ENCODE measurements at places on chromosomes 12 and 14. TPM values are rescaled to one million over a fixed set of nuclear protein-coding genes. Genes with fewer than 3 reads are reported as not detected.

DNA sequence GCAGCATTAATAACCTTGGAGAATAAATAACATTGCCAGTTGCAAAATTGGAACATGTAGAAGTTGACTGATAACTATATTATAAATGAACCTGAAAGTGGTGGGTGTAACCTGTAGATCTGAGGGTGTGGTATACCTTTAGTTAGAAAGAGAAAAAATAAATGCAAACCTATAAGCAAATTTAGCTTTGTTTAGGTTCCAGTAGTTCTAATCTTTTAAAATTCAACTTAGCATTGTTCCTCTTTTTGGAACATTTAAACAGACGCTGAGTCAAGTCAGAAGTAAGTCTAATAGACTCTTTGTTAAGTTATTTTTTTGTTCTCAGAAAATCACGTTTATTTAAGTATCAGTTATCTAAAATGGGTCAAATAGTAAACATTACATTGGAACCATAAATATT, 120.0 kb downstream of the DNAI7 start:
- no peak for DNase-seq

The PTPRR gene
- polyA plus RNA-seq = 0.65 TPM

DNA sequence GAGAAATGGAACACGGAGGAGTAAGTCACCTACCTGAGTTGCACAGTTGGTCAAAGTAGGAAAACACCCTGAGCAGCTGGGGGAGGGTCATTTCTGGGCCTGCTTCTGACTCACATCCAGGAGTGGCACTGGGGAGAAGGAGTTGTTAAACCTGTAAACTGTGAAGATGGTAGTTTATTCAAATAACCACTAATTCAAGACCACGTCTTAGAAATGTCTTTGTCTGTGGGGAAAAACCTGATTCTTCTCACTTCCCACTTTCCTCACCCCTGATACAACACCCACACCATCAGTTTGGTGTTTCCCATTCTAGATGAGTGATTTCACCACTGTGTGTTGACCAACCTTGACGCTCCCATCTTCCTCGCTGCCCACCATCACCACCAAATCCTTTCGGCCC, 207.1 kb downstream of the ANO4 start:
- DNase-seq = no peak

GRCh38 chr12:5456906-5457305, 25.0 kb downstream of the NTF3 start:
- no peak for DNase-seq

DNA sequence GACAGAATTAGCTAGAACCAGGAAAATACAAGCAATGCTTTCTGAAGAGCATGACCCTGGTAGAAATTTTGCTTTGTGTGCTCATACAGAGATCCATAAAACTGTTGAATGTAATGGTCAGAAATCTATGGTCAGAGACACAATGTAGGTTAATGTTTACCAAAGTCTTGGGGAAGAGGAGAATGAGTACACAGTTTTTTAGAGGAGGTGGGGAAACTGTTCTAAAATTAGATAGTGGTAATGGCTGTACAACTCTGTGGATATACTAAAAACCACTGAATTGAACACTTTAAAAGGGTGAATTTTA, 109.5 kb upstream of the ARHGAP5 start:
- no peak for DNase-seq

DNA sequence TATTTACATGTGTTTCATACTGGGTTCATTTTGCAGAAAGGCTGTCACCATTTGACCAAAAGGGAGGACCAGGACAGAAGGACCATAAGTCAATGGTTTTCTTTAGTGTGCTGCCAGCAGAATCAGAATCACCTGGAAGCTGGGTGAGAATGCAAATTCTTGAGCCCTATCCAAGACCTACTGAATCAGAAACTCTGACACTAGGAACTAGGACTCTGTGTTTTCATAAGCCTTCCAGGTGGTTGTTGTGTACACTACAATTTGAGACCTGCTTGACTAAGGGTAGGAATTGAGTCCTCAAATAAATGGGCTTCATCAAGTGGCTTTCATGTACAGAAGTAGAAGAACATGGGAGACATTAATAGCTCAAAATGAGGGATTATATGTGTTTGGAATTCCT, 32.2 kb downstream of the PDE6H start:
- DNase-seq = no peak

The BDKRB1 gene
- polyA plus RNA-seq = 0.31 TPM

DNA sequence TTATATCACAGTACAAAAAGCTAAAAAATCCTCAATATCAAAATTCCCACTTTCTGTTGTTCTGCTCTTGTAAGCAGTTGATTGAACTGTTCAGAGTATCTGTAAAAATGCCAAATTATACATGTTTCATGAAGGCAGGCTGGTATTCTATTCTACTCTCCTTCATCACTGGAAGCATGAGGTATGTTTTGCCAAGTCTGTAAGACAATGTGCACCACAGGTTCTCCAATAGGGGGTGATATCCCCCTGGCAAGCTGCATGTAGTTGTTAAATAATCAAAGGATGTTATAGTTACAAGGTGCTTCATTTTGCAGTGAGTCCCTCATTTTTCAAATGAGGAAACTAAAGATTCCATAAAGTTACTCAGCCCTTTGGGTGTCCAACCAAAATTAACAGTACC, 15.1 kb upstream of the NEK9 start:
- DNase-seq = no peak

DNA sequence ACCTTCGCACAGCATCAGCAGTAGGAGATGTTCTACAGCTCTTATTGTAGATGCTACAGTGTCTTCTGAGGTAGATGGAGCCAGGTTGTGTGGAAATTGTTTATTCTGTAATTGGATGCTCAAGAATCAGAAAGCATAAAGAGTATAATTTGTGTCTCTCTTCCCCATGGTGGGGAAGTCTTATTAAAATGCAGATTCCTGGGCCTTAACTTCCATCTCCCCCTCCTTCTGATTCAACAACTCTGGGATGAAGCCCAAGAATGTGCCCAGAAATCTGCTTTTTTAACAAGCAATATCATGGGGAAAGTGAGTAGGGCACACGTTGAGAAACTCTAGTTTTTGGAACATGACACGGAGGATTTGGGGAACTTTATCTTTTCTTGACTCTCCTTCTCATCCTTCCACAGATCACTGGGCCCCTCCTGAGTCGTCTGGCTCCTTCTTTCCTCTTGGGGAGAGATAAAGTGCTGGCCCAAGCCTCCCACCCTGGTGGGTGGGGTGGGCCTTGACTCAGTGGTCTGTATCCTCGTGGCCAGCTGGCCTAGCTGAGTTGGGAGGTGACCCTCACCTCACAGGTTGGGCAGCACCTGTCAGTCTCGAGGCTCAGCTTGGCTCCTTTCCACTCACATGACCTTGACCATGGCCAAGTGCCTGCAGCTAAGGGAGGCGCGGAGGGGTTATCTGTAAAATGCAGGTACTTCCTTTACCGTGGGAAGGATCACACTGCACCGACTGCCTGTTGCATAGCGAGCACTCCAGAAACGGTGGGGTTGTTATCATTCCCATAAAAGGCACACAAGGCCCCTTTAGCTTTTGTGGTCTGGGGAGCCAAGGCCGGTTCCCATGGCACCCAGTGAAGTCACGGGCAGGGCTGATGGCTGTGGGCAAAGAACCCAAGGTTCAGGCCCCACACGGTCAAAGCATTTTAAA, 141.9 kb downstream of the CHST11 start:
- no peak for DNase-seq

- no peak for DNase-seq
Measured at GRCh38 chr12:11685316-11685715, 35.8 kb downstream of the ETV6 start.

DNA sequence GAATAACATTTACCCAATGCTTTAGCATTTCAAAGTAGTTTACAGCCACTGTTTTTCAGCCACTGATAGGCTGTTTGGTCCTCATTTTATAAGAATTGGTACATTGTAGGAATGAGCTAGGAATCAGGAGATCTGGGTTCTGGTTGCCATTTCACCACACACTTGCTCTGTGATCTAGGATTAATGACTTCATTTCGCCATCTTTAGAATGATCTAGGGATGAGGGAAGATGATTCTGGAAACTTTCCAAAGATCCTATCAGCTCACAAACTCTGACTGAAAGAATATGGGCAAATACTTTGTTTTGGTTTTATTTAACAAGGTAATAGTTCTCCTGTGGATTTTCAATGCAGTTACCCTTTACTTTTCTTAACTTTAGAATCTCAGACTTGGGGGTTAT, 155.0 kb downstream of the GCH1 start:
- DNase-seq = no peak

GRCh38 chr12:122491991-122492390, 8.7 kb downstream of the ZCCHC8 start:
- DNase-seq = no peak

GRCh38 chr14:89418976-89419375, 1.9 kb upstream of the FOXN3 start:
- DNase-seq = no peak

GRCh38 chr12:121537814-121538698, 42.8 kb downstream of the KDM2B start:
- no peak for DNase-seq

DNA sequence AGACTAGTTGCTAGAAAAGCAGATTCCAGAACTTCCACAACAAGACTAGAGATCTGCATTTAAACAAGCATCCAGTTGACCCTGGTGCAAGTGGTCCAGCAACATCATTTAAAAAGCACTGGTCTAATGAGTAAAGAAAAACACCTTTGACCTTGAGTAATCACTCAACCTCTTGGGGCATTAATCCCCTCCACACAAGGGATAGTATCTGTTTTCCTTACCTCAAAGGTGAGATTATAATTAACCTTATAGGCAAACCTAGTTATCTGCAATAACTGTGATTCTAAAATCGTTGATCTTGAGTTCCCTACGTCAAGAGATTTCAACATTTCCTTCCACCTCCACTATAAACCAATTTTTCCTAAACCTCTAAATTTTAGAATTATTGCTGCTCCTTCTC, 1.1 kb downstream of the KDM5A start:
- no peak for DNase-seq

DNA sequence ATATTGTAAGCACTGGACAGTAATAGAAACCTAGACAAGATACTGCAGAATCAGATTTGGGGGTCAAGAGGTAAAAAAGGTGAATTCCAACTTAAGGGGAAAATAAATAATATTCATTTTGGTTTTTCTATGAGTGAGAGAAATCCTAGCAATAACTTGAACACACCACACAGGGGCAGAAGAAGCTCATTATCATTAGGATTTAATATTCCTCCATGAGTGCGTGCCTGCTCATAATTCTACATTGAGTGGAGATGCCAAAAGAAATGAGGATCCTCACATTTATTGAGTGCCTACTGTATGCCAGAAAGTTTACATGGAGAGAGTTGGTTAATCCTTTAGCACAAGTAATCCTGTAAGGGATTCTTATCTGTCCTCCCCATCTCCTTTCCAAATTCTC, 40.5 kb upstream of the C14orf132 start:
- no peak for DNase-seq

GRCh38 chr12:127810041-127810440, 456.9 kb upstream of the TMEM132C start:
- no peak for DNase-seq

GRCh38 chr12:63916561-63917476, 72.3 kb downstream of the SRGAP1 start:
- no peak for DNase-seq

GRCh38 chr12:90245391-90245790, 536.8 kb upstream of the ATP2B1 start:
- no peak for DNase-seq

The POP5 gene
- 43.1 TPM for polyA plus RNA-seq

- DNase-seq = no peak
Measured at GRCh38 chr14:95683793-95684192, 2.4 kb upstream of the TCL1B start.

GRCh38 chr12:97680751-97681150, 218.1 kb downstream of the RMST start:
- no peak for DNase-seq

DNA sequence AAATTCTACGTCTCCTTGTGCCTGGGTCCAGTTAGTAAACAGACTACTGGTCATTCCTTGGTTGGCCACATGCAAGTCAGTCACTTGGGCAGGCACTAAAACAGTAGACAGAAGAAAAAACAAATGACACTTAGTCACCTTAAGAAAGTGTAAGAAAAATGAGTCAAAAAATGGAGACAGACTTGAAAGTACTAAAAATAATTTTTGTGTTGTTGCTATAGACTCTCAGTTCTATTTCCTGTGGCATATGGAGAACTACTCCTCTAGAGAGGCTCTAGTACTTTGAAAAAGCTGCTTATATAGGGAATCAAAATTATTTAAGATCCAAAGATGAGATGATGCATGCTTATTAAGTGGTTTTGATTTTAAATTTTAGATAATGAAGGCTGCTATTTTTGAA, 56.0 kb downstream of the PTPRB start:
- no peak for DNase-seq

- no peak for DNase-seq
Measured at GRCh38 chr12:1650260-1650977, 21.4 kb downstream of the WNT5B start.

DNA sequence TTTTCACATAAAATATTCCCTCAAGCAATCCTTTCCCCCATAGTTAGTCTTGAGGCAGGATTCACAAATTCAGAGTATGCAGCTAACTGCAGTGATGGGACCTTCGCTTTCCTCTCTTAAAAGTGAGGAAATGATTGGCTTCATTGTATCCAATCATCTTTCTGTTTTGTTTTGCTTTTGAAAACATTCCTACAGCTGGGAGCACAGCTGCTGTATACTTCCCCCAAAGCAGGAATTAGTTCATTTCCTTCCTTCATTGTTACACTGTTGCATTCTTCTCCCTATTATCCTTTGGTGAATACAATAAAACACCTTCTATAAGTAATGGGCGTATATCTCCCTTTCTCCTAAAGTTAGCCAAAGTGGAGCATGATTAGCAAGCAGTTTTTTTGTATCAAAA, 9.4 kb upstream of the GAS2L3 start:
- DNase-seq = no peak

The TMEM106C gene
- polyA plus RNA-seq = 135 TPM

DNA sequence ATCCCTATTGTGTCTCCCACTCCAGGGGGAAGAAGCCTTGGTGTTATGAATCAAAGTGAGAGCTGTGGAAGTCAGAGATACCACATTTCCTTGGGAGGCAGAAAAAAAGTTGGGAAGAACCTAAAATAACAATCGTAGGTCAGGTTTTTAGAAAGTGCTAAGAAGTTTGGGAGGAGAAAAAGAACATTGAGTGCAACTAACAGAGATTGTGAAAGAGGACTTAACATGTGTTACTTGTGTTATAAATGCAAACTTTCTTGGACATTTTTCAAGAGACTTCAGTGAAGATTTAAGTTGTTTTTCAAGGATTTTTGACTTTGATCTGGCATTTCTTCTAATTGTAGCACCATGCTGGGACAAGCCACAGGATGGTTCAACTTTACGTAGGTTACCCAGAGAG, 7.8 kb upstream of the ERP27 start:
- no peak for DNase-seq

The KRT5 gene
- 1.7 TPM for polyA plus RNA-seq

The DNAH10 gene
- polyA plus RNA-seq = 4.5 TPM

Measured in right renal pelvis (tissue), 4 donors.